ENCODE measurements at places on chromosomes 12 and 14.

- DNase-seq: no peak
These were observed 451 bp downstream of the IRAK3 start for GRCh38 chr12:66189486-66189843.

- DNase-seq: no peak
These were observed 59.0 kb downstream of the CFAP54 start for GRCh38 chr12:96548384-96548783.

DNA sequence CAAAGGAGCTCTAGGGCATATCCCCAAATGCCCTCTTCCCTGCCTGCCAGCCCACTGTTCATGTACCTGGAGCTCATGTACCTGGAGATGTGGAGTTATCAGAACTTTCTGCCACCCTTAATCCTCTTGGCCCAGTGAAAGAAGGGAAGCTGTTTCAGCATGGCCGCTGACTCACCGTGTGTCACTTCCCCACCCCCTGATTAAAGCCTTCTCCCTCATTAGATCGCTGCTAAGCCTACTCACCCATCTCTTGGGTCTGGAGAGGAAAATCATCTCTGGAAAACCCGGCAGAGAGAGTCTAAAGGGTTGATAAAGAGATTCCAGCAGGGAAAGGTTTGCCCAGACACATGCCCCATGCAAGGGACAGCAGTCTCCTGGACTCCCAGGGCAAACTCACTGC lies 4.5 kb upstream of the LTBP2 start:
- no peak for DNase-seq

DNA sequence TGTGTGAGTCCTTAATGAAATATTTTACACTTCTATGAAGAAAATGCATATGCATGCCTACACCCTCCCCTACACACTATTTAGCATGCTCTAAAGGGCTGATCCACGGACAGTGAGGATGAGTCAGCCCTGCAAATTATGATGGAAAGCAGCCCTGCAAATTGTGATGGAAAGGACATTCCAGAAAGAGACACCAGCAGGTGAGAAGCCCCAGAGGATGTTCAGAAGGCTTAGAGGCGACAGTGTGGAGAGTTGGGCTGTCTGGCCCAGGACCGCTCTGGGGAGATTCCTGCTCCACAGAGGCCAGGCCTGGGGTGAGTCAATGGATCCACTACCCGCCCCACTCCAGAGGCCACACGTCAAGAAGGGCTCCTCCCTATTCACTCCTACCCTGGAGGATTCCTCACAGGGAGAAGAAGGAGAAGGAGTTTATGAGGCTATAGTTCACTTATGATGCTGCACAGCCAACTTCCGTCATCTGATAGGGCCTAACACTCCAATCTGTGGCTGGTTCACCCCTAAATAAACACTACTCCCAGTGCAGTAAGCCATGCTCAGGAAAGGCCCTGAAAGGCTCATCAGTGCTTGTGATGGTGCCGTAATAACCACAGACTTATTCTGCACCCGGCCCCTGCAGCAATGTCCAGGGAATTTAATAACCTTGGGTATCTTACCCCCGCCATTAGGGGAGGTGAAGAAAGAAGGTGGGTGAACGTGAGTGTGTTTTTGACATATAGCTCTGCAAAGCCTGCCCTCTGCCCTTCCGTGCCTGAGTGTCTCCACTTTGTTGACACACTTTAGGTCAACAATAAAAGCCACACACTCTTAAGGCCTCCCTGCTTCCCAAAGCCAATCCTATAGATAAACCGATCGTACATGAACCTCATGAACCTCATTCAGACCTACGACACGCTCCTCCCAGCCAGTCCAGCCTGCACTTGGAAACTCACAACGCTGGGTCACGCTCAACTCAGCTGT lies 46.4 kb downstream of the CLMN start:
- DNase-seq: no peak

- no peak for DNase-seq
These were observed 5.1 kb downstream of the TBK1 start for GRCh38 chr12:64457032-64457431.

GRCh38 chr12:123533672-123534643 lies at the start of gene RILPL1:
TSS of gene RILPL1 (minus strand) at chr12:123533719. CDS start at chr12:123533482, 237 bp downstream.
- DNase-seq: peak; percentile 29

GRCh38 chr12:119486599-119487154 lies 106.9 kb upstream of the TMEM233 start:
- DNase-seq: no peak

Data from pancreas (tissue), 10 donors.